ENCODE measurements at places on chromosomes 3 and 15. TPM values are rescaled to one million over a fixed set of nuclear protein-coding genes. Genes with fewer than 3 reads are reported as not detected.

- no peak for DNase-seq
- H3K27ac ChIP-seq: no peak overlapping the region
- H3K4me1 ChIP-seq: no peaks in the 10 kb centered on the region
- no peaks in the 10 kb centered on the region for H3K36me3 ChIP-seq
- no peaks in the 10 kb centered on the region for H3K27me3 ChIP-seq
These were observed 466.0 kb upstream of the NR2F2 start for GRCh38 chr15:95864467-95864886.

- no peak for DNase-seq
- H3K36me3 ChIP-seq: no peaks in the 10 kb centered on the region
- peaks cover 40% of the 10 kb centered on the region for H3K27me3 ChIP-seq
- H3K27ac ChIP-seq: no peak overlapping the region
- no peak overlapping the region for H3K4me3 ChIP-seq
These were observed 170.0 kb downstream of the RAB11A start for GRCh38 chr15:66039117-66039871.

GRCh38 chr15:42474827-42475226 is 16.1 kb downstream of the ZNF106 start:
- no peaks in the 10 kb centered on the region for H3K27me3 ChIP-seq
- H3K4me3 ChIP-seq: no peak overlapping the region
- H3K27ac ChIP-seq: no peak overlapping the region
- no peak for DNase-seq

DNA sequence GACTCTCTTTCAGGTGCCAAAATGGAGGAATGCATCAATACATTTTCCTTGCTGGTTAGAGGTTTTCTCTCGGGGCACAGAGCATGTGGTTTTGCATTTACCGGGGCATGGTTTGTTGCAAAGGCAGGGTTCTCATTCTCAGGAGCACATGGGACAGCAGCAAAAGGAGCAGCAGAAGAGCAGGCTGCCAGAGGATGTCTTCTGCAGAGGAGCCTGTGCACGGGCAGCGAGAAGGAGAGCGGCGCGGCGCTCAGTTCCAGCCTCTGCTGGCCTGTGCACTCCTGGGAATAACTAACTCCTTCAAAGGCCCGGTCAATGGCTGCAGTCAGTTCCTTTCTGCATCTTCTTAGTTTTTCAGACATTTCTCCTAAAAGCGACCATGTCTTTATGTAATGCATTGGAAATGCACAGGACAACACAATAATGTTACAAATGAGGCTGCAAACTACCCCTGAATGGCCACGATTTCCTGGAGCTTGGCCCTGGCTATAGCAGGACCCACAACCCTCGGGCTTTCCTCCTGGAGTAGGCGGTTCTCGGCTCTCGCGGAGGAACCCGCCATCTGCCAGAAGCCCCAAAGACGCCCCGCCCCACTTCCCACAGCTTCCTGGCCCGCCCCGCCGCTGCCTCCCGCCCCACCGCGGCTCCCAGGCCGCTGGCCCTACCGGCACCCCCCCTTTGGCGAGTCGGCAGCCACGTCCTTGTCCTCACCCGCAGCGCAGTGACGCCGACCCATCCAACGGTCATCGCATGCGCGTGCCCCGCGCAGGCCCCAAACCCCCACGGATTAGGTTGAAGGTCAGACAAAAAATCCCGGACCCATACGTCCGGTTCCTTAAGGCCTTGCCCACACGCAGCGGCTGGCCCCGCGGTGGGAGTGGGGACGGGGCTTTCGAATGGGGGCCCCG is at the start of gene C3orf62:
Gene C3orf62, minus strand, starts transcription at position 758 of the 908 bp plus-strand sequence. Its CDS starts 360 bp downstream, at position 398.
- H3K4me3 ChIP-seq: peak within 1 kb of the TSS; percentile 74
- peaks cover 16% of the 10 kb centered on the region for H3K36me3 ChIP-seq
- peaks cover 25% of the 10 kb centered on the region for H3K4me1 ChIP-seq

DNA sequence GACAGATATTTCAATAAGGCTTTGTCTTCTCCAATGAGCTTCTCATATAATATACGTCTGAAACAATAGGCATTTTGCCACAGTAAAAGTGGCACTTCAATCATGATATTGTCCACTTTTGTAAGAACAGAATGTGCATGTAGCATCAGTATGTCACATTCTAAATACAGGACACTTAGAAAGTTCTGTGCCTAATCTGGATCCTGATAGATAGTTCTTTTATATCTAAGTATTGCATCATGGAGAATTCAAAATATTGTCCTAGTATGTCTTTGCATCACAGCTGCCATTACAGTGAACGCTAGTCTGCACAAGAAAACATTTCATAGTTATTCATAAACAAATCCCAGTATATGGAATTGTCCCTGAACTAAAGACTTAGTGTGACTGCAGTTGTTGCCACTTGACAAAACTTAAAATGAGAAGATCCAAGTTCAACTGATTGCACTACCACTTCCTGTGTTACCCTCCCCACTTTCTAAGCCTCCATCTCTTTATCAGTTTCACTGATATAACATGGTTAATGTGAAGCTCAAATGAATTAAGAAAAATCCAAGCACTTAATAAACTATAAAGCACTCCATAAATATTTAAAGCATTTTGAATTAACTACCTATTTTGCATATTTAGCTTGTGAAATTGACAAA is 19.6 kb downstream of the LRRFIP2 start:
- no peaks in the 10 kb centered on the region for H3K27me3 ChIP-seq
- no peak overlapping the region for H3K27ac ChIP-seq
- no peak overlapping the region for H3K4me3 ChIP-seq

DNA sequence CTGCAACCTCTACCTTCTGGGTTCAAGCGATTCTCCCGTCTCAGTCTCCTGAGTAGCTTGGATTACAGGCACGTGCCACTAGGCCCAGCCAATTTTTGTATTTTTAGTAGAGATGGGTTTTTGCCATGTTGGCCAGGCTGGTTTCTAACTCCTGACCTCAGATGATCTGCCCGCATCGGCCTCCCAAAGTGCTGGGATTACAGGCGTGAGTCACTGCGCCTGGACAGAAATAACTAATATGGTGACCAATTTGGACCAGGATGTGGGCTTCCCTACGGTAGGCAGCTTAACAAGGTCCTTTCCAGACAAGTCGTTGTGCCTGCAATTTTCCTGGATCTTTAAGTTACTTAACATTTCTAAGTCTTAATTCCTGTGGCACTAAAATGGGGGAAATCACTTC is 14.8 kb downstream of the WDR53 start:
- no peak for DNase-seq
- H3K4me1 ChIP-seq: no peaks in the 10 kb centered on the region
- no peaks in the 10 kb centered on the region for H3K27me3 ChIP-seq
- no peak overlapping the region for H3K27ac ChIP-seq
- H3K4me3 ChIP-seq: no peak overlapping the region

AGTR1 gene
- 13.3 TPM for total RNA-seq

THPO gene
- total RNA-seq: under 0.01 TPM

Measured in osteoblast (primary cell).